Cardiac septum (tissue), 1 donor: ENCODE measurements at places on chromosomes 2 and 18. TPM values are rescaled to one million over a fixed set of nuclear protein-coding genes. Genes with fewer than 3 reads are reported as not detected.
A peak's percentile ranks its signal among the peaks of the same experiment; 100 is the strongest.

Gene GKN1
- total RNA-seq, result not detected

GRCh38 chr18:5195656-5196055 lies 1.4 kb downstream of the AKAIN1 start:
- no peak for DNase-seq

- DNase-seq, result no peak
Measured at GRCh38 chr18:23137788-23138216, 2.5 kb downstream of the CABLES1 start.

- no peak for DNase-seq
Measured at GRCh38 chr2:118177318-118177717, 89.0 kb downstream of the INSIG2 start.

DNA sequence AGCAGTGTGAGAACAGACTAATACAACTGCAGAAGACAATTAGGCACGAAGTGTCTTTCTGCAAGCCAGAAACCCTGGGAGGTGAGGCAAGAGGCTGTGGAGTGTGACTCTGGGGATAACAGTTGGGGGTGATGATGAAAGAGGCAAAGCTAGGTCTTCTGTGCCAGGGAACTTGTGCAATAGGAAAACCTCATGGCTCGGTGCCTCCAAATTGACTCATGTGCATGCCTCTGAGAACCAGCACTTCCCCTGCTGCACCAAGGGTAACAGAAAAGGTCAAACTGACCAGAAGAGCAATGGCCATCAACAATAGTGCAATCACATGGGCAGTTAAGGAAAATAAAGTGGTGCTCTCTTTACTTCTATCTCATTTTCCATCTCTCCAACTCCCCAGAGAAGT lies 136.4 kb downstream of the SCG2 start:
- peak; percentile 82 for DNase-seq

DNA sequence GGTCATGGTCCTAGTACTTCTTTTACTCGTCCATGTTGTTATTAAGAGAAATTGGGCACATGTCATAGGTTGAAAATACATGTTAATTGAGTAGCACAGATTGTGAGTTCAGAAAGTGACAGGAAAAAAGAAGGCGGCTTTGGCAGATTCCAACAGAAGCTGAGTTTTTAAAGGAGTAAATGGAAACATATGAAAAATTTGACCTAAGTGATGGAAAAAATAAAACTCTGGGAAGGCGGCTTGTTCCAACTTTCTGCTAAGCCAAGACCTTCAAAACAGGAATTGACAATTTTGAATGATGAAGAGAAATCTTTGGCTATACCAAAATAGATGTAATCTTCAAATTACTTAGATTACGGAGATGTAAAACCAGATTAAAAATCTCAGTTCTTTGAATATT lies 868.0 kb downstream of the EPHA4 start:
- DNase-seq, result no peak

Gene DPP10
- 0.13 TPM for total RNA-seq

Gene PLCL1
- total RNA-seq, result 82.5 TPM

DNA sequence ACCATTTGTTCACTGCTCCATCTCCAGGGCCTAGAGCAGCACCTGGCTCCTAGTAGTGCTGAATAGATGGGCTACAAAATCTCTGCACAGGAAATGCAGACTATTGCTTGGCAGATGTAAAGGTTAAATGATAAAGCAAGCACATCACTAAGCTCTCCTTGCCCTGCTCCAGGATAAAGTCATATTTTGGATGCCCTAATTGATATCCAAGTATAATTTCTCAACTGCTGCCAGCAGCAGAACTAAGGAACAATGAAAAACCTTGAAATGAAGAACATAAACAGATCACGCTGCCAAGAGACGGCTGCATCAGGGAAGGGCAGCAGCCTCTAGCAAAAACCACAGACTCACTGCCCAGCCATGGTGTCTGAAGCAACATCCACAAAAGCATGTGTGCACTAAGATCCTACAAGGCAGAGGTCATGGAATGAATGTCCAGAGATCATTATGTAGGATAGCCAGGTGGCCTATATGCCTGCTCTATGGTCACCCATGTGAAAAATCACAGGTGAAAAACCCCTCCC lies 134.7 kb downstream of the TMEM163 start:
- DNase-seq, result no peak

DNA sequence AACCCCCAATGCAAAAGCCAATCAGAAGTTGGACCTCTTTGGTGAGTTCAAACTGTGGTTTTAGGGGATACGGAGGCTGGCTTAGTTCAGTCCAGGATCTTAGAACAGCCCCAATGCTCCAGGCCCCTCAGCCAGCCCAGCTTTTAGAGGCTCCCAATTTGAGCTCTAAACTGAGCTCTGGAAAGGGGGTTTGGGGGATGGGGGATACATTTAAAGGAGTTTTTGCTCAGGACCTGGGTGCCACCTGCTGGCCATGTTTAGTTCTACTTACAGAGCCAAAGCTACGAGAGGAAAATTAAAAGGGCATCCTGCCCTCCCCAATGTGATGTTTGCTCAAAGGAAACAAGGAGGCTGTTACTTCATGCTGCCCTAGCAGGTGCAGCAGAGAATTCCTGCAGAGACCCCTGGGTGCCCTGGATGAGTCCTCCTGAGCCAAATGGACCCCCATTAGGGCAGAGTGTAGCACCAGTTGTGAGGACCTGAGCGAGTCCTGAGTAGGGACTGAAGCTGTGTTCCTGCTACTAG lies 15.9 kb upstream of the TMEM214 start:
- peak; percentile 14 for DNase-seq

DNA sequence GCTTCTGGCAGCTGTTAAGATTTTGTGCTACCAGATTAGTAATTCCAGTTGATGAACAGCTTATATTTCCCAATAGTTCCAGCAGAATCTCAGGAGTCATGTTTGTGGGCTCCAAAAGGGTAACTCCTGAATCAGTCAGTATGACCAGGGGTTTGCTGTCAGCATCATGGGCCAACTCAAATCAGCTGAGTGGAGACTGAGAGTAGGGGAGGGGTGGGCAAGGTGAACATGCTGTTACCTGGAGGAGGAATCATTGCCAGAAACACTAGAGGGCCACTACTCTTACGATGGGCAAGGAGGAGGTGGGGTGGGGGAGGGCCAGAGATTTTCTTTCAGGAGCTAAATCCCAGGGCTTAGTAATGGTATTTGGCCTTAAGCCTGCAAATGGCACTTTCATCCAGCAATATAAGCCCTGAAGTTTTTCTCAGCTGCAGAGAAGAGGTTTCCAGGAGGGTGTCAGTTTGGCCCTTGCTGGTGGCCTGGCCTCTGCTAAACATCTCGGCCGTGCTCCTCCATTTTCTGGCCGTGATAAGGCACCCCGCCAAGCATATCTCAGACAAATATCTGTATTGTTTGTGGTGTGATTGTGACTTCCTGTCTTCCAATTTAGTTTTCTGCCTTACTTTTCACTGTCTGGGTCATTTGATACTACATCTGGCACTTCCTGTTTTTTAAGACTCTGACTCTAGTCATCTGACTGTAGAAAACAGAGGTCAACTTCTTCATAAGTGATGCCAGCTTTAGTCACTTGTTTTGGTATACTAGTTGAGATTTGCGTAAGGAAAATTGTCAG lies 120.5 kb upstream of the CXCR4 start:
- no peak for DNase-seq

- no peak for DNase-seq
Measured at GRCh38 chr18:30568333-30568732, 474.2 kb downstream of the DSC3 start.

Gene PAX8
- 0.35 TPM for total RNA-seq

Gene MC4R
- not detected for total RNA-seq

GRCh38 chr18:68874361-68874760 lies 76.5 kb downstream of the CCDC102B start:
- DNase-seq, result no peak

GRCh38 chr2:234496055-234496834 lies 636 bp downstream of the ARL4C start:
- DNase-seq, result no peak

Gene RAX
- not detected for total RNA-seq

Gene FLACC1
- total RNA-seq, result 12.0 TPM
